ENCODE measurements at places on chromosomes 2 and 18. TPM values are rescaled to one million over a fixed set of nuclear protein-coding genes. Genes with fewer than 3 reads are reported as not detected.

The GAL3ST2 gene
- 0.85 TPM for total RNA-seq

The UGT1A10 gene
- total RNA-seq, result not detected

The ICOS gene
- total RNA-seq, result not detected

The GCG gene
- total RNA-seq, result not detected

The GPAT2 gene
- total RNA-seq, result 7.6 TPM

The MXD1 gene
- 6.5 TPM for total RNA-seq

The MYL12A gene
- 1,197 TPM for total RNA-seq

The GLB1L gene
- total RNA-seq, result 5.8 TPM

The CD8B2 gene
- not detected for total RNA-seq

The CYB5A gene
- total RNA-seq, result 55.4 TPM

The EFEMP1 gene
- 2,583 TPM for total RNA-seq

The SRD5A2 gene
- total RNA-seq, result not detected

The PDE11A gene
- total RNA-seq, result under 0.01 TPM

The SIX2 gene
- 2.7 TPM for total RNA-seq

The SMAD4 gene
- total RNA-seq, result 76.4 TPM

The CCDC85A gene
- total RNA-seq, result 5.4 TPM

The C2orf66 gene
- under 0.01 TPM for total RNA-seq

The MERTK gene
- 1.7 TPM for total RNA-seq

The TUBA4B gene
- total RNA-seq, result not detected

The SLC5A6 gene
- 30.3 TPM for total RNA-seq

The EGR4 gene
- not detected for total RNA-seq

The PPP1R1C gene
- total RNA-seq, result 0.77 TPM

The HOXD8 gene
- total RNA-seq, result 0.85 TPM

The FLACC1 gene
- 0.38 TPM for total RNA-seq

The UGT1A8 gene
- not detected for total RNA-seq

The CACNB4 gene
- total RNA-seq, result 2.3 TPM

The GPR75 gene
- 1.2 TPM for total RNA-seq

The SMAD7 gene
- 40.1 TPM for total RNA-seq

The SCN9A gene
- 22.0 TPM for total RNA-seq

The DSG4 gene
- not detected for total RNA-seq

The FARSB gene
- 10.1 TPM for total RNA-seq

The GALNT3 gene
- total RNA-seq, result 1.2 TPM

The AKAIN1 gene
- not detected for total RNA-seq

The DYNAP gene
- not detected for total RNA-seq

The CTDSP1 gene
- 40.8 TPM for total RNA-seq

The LYPD6B gene
- total RNA-seq, result 0.56 TPM

The CENPO gene
- total RNA-seq, result 5.9 TPM

The GLI2 gene
- 9.8 TPM for total RNA-seq
